ENCODE measurements at places on chromosomes 16 and 17. TPM values are rescaled to one million over a fixed set of nuclear protein-coding genes. Genes with fewer than 3 reads are reported as not detected.

- DNase-seq: no peak
These were observed 97.0 kb upstream of the TOB1 start for GRCh38 chr17:50963139-50963538.

GRCh38 chr17:47618410-47618809 is 31.3 kb upstream of the KPNB1 start:
- DNase-seq: no peak

- no peak for DNase-seq
These were observed 408.4 kb upstream of the CDH5 start for GRCh38 chr16:65958086-65958485.

DNA sequence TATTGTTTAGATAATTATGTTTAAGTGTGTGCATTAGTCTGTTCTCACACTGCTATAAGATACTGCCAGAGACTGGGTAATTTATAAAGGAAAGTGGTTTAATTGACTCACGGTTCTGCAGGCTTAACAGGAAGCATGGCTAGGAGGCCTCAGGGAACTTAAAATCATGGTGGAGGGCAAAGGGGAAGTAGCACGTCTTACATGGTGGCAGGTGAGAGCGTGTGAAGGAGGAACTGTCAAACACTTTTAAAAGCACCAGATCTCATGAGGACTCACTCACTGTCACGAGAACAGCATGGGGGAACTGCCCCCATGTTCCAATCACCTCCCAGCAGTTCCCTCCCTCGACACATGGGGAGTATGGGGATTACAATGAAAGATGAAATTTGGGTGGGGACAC is 203.5 kb upstream of the GOT2 start:
- no peak for DNase-seq

Gene TBC1D3I
- 0.60 TPM for total RNA-seq

All from spleen (tissue), 13 donors.